Activated CD4-positive, alpha-beta T cell treated with anti-CD3 and anti-CD28 coated beads, Interleukin-10, Interleukin-2, amounts not matched to agents 100 ng/mL and 50 ng/mL, durations not matched to agents 16 hours and 8 hours (primary cell): ENCODE measurements at places on chromosomes 4 and X.

DNA sequence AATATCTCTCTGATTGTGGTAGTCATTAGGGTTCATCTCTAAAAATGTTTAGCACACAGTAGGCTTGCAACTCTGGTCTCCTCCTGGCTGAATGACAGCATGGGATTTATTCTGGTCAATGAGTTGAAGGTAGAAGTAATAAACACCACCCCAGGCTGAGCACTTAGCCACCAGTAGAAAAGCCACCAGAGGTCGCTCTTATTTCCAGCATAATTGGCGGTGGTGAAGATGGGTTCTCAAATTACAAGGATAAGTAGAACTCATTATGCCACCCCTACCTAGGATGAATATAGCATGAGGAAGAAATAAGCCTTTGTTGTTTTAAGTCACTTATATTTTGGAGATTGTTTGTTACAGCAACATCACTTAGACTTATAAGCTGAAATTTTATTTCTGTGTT lies 302.7 kb downstream of the GPM6A start:
- DNase-seq: no peak

DNA sequence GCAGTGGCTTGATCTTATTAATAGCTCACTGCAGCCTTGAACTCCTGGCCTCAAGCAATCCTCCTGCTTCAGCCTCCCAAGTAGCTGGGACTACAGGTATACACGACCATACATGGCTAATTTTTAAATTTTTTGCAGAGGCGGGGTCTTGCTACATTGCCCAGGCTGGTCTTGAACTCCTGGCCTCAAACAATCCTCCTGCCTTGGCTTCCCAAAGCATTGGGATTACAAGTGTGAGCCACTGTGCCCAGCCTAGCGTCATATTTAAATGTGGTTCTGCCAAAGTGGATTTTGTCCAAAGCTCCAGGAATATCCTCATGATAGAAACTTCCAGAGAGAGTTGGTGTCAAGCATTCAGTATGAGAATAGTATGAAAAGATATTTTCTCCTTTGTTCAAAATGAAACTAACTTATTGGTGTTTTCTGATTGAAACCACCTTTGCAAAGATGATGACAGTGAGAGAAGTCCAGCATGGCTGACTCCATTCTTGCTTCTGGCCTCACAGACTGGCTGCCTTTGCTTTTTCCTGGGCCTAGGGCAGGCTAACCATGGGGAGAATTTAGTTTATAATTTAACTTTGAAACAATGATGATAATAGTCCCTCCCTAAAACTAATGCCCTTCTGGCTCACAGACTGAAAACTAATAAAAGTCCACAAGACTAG lies 129.0 kb downstream of the C4orf51 start:
- peak; percentile 58 for DNase-seq

- no peak for DNase-seq
These were observed 10.3 kb downstream of the FHDC1 start for GRCh38 chr4:152946446-152946845.

GRCh38 chrX:100652266-100652665 lies 8.3 kb downstream of the SRPX2 start:
- no peak for DNase-seq

DNA sequence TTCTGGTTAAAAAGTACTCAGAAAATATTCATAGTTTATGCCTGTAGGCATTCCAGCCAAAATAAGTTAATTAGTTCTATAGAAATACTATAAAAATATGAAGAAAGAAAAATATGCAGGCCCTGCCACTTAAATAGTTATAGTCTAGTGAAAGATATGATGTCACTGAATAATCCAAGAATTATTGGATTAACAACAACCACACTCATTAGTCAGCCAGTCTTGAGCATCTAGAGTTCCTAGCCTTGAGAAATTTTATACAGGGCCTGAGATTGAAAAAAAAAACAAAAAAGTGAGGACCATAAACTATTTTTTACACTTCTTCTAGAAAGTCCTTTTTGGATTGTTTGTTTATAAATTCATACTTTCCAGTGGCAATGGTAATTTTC lies 823.0 kb downstream of the FAT4 start:
- DNase-seq: no peak
